ENCODE measurements at places on chromosomes 4 and X.

GRCh38 chrX:49754233-49754857 lies 58.6 kb upstream of the PAGE1 start:
- peak; percentile 57 for DNase-seq

DNA sequence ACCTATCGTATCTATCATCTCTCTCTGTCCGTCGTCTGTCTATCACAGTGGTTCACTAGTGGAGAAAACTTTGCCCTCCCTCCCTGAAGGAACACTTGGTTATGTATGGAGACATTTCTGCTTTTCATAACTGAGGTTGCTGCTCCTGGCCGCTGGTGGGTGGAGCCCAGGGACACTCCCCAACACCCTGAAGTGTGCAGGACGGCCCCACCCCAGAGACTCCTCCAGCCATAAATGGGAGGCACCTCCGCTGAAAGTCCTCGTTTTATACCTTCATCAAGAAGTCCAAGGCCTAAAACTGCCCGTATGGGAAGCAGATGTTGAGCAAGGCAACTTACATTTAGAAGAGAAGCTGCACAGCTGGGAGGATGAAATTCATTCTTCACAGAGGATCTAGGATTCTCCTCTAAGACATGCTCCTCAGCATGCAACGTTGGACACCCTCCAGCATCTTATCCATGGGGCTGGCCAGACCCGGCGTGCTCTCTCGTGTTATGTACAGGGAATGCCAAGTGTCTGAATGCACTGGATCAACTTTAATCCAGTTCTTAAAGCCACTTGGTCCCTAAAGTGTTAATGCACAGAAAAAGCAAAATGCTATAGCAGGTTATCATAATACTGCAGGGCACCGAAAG lies 43.5 kb downstream of the PRKX start:
- no peak for DNase-seq

GRCh38 chrX:121569609-121570008 lies 522.2 kb downstream of the GLUD2 start:
- DNase-seq, result no peak

DNA sequence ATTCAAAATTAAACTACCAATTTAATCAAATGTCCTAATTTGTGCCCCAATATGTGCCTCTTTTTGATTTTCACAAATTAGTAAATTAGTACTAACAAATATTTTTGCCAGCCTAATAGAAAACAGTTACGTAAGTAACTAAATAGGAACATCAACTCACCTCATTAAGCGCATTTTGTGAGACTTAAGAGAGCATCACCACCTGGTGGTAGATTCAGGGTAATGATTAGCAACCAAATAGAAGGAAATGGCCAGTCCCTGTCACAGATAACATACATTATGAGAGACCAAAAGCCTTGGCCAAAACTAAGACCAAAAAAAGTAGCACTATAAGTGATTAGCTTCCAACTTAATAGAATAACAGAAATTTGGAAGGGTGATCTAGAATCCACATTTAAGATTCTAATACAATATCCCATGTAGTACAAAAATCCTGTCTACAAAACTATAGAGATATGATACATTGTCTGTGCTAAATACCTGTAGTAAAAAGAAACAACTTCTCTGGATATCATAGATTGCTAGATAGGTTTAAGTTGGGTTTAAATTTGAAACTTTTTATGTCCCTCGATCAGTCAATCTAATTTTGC lies 46.7 kb downstream of the C4orf46 start:
- peak; percentile 74 for DNase-seq

GRCh38 chr4:1402021-1402515 lies 4.2 kb downstream of the NKX1-1 start:
- DNase-seq, result no peak

DNA sequence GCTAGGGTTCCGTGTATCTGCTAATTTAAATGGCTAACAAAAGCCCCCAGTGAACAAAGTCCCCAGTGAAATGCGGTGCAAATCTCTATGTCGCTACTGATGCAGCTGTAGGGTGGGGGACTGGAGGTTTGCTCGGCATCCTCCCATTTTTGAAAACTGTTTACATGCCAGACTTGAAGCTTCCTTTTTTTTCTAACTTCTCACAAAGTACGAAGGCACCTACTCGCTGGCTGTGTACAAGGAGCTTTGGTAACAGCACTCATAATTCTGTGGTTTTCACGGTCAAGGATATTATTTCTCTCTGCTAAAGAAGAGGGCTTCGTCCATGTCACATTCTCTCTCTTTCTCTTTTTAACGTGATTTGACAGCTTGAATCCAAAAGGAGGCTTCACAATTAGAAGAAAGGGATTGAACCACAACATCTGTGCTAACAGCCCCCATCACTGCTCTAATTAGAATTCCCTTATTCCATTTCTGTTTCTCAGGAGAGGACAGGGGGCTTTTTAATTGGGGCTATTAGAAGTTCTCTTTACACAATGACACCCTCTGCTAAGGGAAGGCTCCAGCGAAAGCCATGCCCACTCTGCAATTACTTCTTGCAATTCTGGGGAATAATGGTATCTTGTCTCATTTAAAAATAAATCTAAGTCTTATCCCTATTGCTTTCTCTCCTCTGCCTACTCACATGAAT lies 46.7 kb downstream of the TMEM156 start:
- no peak for DNase-seq

- DNase-seq, result peak; percentile 71
Measured at GRCh38 chrX:124388562-124388961, 42.2 kb downstream of the SH2D1A start.

GRCh38 chrX:7155163-7155562 lies 7.2 kb upstream of the PUDP start:
- DNase-seq, result no peak

- no peak for DNase-seq
Measured at GRCh38 chrX:46643636-46644035, 70.1 kb downstream of the CHST7 start.

DNA sequence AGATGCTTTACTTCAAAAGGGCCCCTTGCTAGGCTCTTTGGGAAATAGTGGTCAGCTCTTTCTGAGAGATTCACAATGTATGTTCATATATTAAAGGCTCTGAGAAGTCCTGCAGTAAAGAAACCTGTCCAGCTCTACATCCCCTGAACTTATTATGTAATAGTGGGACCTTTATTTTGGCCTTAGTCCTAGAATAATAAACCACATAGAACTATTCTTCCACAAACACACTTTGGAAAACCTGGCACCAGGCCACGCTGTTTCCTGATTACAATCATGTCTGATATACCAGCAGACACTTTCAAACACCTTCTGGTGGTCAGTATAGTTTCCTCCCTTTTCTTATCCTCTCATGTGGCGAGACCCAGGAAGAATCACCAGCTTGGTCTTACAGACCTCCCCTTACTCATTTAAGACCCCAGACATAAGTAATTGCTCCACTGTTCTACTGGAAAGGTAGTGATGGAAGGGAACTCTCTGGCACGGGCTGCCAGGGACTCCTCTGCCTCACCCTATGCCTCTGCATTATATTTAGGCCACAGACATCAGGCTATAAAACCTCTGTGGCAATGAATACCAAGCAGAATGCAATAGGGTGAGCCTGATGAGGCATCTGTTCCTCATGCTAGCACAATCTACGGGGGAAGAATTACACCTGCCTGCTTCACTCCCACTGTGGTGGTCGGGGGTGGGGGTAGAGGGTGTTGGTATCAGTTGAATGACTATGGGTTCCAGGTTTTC lies 5.7 kb upstream of the PPEF1 start:
- DNase-seq, result no peak

DNA sequence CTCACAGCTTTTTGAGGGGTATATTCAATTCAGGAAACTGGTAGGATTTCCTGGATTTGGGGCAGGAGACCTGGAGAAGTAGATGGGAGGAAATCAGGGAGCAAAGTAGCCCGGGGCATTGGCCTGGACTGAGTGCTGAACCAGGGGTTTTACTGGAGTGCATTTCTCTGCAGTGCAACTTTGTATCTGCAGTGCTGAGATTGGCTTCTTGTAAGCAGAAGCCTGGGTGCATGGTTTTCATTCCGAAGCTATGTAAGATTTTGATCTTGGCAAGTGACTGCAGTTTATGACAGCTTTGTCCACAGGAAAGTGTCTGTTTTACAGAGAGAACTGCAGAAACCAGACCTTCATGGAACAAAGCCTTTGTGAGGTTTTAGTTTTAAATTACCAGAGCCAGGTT lies 158.3 kb downstream of the SPCS3 start:
- no peak for DNase-seq

- DNase-seq, result peak; percentile 53
Measured at GRCh38 chr4:75939890-75940691, 722 bp downstream of the NAAA start.

DNA sequence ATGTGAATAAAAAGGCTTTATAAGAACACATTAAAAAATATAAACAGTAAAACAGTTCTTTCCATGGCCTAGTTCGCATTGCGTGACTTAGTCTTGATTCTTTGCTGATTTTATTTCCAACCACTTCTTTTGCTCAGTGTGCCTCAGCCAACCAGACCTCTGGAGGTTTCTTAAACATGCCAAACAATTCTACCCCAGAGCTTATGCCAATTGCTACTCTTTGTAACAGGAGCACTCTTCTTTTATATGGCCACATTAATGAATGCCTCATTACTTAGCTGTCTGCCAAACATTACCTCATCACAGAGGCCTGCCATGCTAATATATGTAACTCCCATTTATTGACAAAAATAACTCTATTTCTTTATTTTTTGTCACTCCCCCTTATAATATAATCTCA lies 202.3 kb downstream of the NDST4 start:
- peak; percentile 31 for DNase-seq

- DNase-seq, result no peak
Measured at GRCh38 chr4:51840781-51841180, 2.2 kb upstream of the DCUN1D4 start.

- DNase-seq, result no peak
Measured at GRCh38 chr4:172740434-172740833, 428.2 kb upstream of the GALNT7 start.

DNA sequence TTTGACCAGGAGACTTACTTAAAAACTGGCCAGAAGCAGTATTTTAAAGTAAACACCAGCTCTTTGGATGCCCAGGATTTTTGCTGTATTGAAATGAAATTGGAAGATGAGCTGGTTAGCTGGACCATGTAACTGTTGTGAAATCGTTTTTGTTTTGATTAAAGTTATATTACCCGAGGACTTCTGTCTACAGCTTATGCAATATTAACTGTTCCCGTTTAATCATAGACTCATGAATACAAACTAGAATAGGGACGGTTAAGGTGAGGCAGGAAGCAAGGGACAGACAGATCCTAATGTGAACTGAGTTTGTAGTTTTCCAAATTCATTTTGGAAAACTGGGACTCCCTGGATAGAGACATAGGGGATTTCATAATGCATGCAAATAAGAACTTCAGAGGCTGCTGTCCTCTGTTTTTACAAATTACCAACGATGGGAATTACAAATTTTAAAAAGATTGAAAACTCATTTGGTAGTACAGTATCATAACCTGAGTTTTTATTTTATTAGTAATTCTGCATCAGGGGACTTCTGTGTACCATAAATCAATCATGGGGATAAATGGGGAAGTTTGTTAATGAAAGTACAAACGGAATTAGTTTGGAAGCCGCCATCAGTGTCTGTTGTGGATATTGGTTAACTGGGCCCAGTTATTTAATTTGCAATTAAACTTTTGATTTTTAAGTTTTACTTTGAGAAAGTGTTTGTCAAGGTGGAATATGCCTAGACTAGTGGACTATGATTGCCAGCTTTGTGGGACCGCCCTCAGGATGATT lies 304.4 kb downstream of the AFF2 start:
- DNase-seq, result no peak

DNA sequence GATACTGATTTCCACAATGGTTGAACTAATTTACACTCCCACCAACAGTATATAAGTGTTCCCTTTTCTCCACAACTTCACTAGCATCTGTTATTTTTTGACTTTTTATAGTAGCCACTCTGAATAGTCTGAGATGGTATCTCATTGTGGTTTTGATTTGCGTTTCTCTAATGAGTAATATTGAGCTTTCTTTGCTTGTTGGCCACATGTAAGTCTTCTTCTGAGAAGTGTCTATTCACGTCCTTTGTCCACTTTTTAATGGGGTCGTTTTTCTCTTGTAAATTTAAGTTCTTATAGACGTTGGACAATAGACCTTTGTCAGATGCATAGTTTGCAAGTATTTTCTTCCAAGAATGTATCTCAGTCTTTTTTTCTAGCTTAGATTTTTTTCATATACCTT lies 10.0 kb downstream of the FBXW7 start:
- no peak for DNase-seq

DNA sequence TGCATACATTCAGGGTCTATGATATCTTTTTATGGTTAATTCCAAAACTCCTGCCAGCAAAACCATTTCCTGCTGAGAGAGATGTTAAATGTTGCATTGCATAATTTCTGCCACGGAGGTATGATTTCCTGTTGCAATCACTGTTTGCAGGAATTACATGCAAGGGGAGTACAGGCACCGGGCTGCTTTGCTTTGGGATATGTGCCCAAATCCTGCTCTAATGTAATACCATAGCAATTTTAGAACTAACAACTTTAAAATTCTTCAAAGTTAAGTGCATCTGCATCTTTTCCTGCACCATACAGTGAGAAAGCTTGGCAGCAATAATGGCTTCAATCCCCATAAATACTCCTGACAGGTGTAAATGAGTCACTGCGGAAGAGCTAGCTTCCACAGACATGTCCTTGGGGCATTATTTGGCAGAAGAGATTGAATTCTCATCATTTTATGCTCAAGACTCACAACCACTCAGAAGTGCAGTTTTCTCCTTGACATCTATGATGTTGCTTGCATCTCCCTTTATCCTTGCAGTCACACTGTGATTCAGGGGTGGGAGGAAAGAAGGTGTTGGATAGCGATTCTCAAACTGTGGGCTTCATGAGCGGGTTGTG lies 29.6 kb downstream of the TRIM2 start:
- DNase-seq, result peak; percentile 93

DNA sequence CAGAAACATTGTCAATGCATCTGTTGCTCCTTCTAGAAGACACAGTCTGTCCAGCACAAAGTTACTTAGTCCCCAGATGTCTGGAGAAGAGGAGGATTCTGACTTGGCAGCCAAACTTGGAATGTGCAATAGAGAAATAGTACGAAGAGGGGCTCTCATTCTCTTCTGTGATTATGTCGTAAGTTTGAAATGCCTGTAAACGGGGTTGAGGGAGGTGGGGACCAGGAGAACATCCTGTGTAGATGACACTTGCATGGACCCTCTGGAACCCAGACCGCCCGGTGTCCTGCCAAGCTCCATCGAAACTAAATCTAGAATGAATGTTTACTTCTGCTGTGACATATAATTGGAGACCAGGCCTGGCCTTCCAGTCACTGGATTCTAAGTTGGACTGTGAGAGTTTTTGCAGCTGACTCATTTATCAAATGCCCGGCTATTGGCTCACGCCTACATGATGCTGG lies 45.0 kb upstream of the MSANTD1 start:
- no peak for DNase-seq

DNA sequence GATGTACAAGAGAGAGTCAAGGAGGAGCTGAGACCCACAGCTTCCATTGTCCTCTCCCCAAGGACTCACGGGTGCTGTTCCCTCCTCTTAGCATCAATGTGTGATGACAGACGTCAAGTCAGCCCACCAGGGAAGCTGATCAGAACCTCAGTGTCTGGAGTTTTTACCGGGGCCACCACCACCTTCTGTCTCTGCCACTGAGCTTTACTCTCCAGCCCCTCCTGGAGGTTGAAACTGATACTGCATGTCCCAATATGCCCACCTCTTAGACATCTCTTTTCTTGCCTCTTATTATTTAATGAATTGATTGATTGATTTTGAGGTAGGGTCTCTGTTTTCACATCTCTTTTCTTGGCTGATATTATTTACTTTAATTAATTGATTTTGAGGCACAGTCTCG lies 10.3 kb upstream of the AKAP17A start:
- DNase-seq, result peak; percentile 89
